Nephron progenitor cell (in vitro differentiated cells): ENCODE measurements at places on chromosomes 13 and 19.

- no peak for DNase-seq
Observed at GRCh38 chr13:78827471-78827870, 168.5 kb upstream of the OBI1 start.

GRCh38 chr13:108220041-108220440 lies 1.8 kb downstream of the ABHD13 start:
- no peak for DNase-seq

DNA sequence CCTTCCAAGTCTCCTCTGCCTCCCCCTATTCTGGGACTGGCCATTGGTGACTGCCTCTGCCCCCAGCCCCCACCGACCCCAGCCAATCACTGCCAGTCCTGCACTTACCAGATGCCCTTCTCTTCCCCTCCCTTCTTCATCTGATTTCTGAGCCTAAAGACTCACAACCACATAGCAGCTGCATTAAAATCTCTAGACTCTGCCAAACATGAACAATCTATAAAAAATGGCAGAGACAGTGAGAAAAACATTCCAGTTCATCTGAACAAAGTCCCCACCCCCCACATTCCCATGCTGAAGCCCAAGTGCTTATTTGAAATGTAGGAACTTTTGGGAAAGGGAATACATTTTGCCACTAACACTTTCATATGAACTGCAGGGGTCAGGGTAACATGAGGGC lies 60.8 kb downstream of the KCTD12 start:
- DNase-seq: no peak

- DNase-seq: peak; percentile 98
Observed at GRCh38 chr19:34501339-34502320, 20.1 kb downstream of the WTIP start.
